ENCODE measurements at places on chromosomes 1 and 21. TPM values are rescaled to one million over a fixed set of nuclear protein-coding genes. Genes with fewer than 3 reads are reported as not detected.

GJB3 gene
- 0.09 TPM for total RNA-seq

CD160 gene
- total RNA-seq = not detected

RPTN gene
- not detected for total RNA-seq

MROH9 gene
- not detected for total RNA-seq

RIPK4 gene
- total RNA-seq = 10.0 TPM

APOBEC4 gene
- total RNA-seq = not detected

SAMD11 gene
- 2.7 TPM for total RNA-seq

CDC42SE1 gene
- 36.5 TPM for total RNA-seq

PDC gene
- total RNA-seq = not detected

AADACL3 gene
- total RNA-seq = not detected

PIGK gene
- 13.0 TPM for total RNA-seq

FLVCR1 gene
- 4.0 TPM for total RNA-seq

OPTC gene
- total RNA-seq = not detected

CYP4A22 gene
- total RNA-seq = 0.19 TPM

DNA sequence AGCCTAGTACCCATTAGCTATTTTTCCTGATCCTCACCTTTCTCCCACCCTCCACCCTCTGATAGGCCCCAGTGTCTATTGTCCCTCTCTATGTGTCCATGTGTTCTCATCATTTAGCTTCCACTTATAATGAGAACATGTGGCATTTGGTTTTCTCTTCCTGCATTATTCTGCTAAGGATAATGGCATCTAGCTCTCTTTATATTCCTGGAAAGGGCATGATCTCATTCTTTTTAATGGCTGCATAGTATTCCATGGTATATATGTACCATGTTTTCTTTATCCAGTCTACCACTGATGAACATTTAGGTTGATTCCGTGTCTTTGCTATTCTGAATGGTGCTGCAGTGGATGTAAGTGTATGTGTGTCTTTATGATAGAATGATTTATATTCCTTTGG, 178.9 kb downstream of the NEK7 start:
- no peak for DNase-seq

- DNase-seq = no peak
These were observed 1.9 kb downstream of the RIMS3 start for GRCh38 chr1:40663324-40664166.

- DNase-seq = no peak
These were observed 59.6 kb upstream of the C1orf87 start for GRCh38 chr1:60133000-60133673.

GRCh38 chr1:163258181-163258580, 55.5 kb upstream of the RGS5 start:
- DNase-seq = no peak

DNA sequence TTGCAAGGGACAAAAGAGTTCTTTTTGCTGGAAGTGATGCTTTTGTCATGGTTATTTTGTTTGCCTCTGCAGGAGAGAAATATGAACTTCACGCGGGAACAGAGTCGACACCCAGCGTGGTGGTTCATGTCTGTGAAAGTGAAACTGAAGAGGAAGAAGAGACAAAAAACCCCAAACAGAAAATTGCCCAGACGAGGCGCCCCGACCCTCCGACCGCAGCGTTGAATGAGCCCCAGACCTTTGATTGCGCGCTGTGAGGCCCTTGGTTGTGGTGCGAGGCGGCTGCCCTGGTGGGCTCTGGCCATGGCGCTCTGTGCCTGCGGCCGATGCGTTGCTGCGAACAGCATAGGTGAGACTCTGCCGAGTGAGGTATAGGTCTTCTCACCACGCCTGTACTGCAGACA, 20.9 kb upstream of the NCMAP start:
- no peak for DNase-seq

- no peak for DNase-seq
These were observed 2.3 kb downstream of the DNALI1 start for GRCh38 chr1:37559080-37559479.

DNA sequence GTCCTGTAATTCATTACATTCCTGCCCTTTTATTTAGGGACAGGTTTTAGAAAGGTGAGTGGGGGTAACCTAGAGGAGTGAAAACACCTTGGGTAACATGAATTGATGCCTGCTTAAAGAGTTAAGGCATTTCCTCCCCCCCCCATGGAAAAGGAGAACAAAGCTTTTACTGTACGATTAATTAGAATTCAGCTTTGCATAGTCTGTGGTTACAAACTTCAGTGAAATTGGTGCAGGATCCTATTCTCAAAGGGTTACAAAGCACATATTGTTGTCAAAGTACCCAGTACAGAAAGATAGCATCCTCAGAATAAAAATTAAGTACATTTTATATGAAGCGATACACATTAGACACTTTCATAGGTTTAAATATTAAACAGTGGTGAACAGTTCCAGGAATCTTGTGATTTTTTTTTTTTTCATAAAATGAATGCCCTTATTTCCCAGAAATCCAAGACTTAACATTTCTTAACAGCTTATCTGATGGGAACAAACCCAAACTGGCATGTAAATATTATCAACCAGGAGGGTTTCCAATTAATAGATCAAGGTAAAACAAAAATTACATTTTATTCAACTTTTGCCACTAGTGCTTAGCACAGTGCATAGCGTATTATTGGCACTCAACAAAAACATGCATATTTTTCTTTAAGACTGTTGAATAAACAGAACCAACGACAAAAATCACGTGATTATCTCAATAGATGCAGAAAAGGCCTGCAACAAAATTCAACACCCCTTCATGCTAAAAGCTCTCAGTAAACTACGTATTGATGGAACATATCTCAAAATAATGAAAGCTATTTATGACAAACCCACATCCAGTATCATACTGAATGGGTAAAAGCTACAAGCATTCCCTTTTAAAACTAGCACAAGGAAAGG, 172.7 kb downstream of the PDE4B start:
- DNase-seq = no peak

DNA sequence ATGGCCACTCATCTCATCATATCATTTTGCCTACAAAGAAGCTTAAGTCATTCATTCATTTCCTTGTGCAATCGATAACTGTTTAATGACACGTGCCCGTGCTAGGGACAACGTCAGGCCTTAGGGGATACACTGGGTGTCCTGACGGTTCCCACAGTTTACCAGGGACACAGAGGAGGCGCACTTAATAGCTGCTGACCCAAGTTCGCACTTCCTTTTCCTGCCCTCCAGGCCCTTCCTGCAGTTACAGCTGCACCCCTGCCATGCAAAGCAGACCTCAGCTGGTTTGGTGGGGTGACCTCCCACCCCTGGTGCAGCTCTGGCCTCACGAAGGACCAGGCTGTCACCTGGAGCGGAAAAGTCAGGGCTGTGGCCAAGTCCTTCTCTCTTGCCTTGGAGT, 4.2 kb downstream of the SPATA21 start:
- DNase-seq = no peak

- DNase-seq = no peak
These were observed 7.9 kb downstream of the SLC2A7 start for GRCh38 chr1:9018333-9018732.

DNA sequence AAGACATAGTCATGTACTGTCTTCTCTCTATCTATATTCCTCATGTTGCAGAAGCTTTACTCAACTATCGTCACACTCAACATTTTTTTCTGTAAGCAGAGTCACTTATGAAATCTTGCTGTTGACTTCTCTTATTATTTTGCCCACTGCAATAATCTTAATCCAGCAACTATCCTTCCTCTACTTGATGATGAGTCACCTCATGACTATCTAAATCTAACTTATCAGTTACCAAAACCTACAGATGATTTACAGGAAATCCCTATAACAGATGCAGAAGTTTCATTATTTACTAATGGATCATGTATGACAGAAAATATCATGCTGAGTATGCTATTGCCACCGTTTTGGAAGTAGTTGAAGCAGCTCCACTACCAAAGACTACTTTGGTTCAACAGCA, 378.9 kb downstream of the DUSP10 start:
- DNase-seq = no peak

DNA sequence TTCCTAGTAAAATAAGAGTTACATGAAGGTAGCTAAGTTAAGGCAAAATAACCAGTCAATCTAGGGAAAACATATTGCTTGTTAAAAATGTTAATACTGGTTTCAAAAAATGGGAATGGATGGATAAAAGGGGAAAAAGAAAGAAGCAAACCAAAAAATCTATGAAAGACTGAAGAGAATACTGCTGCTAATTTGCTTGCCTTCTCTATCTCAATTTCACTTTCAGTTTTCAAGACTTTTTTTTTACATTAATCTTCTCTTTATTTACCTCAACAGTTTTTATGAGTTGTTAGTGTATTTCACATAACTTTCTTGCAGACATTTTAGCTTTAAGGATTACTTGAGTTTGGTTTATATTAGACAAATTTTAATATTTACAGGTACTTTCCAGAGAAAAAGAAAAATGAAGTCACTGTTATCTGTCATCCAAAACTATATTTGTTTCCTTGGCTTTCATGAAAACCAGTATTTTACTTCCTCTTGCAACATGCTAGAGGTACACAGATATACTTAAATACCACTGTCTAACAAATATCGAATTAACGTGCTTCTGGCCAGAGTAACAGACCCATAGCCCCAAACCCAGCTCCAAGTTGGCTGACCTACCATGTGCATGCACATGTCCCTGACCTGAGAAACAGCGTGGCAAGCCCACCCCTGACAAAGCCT, 70.7 kb downstream of the COL24A1 start:
- DNase-seq = no peak

GRCh38 chr1:32877211-32878110, 6.7 kb upstream of the FNDC5 start:
- DNase-seq = no peak

DNA sequence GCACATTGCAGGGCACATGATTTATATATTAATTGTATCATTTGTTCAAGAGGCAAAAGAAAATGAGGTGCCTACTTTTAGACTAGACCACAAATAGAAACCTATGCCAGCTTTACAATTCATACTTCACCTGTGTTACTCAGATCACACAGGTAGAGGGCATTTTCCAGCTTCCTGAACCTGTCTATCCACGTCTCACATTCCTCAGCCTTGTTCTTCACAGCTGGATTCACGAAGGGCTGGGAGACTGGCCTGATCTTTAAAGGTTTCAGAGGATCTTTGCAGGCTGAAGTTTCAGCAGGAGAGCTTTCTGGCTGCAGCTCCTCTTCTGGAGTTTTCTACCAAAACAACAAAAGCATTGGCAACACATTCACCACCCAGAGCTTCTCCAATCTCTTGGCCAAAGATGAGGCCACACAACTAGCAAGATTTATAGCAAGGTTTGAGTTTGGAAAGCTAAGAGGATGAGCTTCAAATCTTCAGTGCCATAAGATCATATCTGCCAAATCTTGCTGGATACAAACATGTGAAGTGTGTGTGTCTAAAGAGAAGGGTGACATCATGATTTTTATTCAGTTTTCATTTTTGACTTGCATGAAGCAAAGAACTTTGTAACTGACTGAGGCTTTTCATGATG, 71.0 kb upstream of the CYP2J2 start:
- no peak for DNase-seq

- DNase-seq = no peak
These were observed 335.0 kb upstream of the GREM2 start for GRCh38 chr1:240946926-240947325.

- no peak for DNase-seq
These were observed 6.1 kb upstream of the DDX20 start for GRCh38 chr1:111749628-111750027.

- no peak for DNase-seq
These were observed 34.8 kb downstream of the CRYAA start for GRCh38 chr21:43203591-43203990.

GRCh38 chr1:90963651-90964050, 58.2 kb downstream of the ZNF644 start:
- DNase-seq = no peak

- no peak for DNase-seq
These were observed 13.7 kb downstream of the PTGFRN start for GRCh38 chr1:116923421-116923820.

DNA sequence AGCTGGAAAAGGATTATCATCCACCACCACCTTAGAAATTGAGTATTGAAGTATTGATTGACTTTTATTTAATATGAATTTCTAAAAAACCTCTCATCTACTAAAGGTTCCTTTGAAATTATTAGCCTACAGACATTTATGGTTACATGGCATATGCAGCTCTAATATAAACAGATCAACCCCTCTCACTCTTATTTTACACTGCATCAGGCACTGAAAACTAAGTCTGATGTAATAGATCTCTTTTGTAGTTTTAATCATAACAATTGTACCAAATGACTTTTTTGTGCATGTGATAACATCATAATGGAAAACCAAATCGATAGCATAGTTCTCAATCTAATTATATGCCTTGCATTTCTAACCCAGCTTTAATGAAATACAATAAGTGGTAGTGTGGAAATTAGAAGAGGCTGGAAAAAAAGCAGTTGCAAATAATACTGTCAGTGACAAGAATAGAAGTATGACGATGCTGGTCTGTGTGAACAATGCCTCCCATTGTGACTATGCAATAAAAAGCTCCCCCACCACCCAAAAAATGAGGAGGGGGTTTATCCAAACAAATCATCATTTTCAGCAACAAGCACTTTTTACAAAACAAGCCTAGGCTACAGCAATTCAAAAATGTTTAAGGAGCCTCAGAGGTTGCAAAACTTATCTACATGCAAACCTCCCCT, 426.5 kb upstream of the NFIA start:
- DNase-seq = no peak

DNA sequence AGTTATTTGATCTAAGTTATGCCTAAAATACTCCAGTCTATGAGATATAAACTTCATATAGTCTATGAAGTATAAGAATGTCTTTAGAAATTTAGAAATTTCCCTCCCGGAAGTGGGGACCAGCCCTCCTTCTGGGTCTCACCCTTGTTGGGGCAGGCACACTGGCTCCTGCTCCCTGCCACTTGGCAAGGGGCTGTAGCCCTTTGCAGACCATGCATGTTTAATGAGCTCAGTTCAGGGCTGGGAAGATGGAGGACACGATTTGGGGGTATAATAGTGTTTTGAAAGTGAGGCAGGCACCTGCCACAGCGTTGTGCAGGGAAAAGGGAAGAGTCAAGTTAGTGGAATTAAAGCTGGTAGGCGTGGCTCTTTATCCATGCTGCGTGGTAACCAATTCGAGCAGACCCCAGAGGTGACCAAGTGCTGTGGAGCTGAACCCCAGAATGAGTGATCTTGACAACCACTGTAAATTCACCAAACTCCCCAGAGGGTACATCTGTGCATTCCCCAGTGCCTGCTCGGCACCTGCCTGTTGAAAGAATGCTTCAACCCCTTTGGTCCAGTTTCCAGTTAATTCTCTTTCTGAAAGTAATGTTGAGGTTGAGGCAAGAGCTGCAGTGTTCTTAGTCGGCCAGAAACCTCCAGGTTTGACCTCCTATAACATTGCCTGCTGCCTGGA, 79.6 kb downstream of the DOP1B start:
- no peak for DNase-seq

- no peak for DNase-seq
These were observed 383.7 kb downstream of the PRDM2 start for GRCh38 chr1:14083706-14084105.

DNA sequence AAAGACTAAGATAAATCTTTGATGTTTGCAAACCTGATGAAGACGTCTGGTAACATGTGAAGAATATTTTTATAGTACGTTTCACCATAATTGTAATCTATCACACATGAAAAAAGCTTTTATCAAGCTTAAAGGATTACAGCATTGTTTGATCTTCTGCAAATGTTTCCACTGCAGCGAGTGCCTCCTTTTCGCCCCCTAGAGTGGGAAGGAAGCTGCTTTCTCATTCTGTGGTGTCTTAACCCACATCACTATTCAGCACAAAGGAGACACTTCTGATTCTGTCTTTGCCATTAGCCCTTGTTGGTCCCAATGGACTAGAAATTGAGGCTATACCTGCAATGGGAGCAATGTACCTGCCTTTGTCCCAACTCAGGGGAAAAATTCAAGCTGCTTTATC, 46.0 kb upstream of the IL12RB2 start:
- DNase-seq = no peak
